ENCODE measurements at places on chromosomes 5 and 9.

DNA sequence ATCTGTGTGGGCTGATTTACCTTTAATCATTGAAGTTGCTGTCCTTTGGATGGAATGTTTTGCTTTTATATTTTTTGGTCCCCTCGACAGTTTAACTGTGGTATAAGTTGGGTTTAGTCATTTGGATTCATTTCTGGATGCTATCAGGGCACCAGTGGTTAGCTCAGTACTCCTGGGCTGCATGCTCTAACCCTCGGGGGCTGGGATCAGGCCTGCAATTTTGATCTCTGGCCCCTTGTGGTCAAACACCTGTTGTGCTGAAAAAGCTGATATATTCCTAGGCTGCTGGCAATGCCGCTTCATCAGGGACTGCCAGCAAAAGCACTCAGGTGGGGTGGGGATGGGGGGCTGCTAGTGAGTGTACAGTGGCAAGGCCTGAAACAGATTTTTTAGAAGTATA lies 440.4 kb upstream of the RIOK2 start:
- no peak for DNase-seq

DNA sequence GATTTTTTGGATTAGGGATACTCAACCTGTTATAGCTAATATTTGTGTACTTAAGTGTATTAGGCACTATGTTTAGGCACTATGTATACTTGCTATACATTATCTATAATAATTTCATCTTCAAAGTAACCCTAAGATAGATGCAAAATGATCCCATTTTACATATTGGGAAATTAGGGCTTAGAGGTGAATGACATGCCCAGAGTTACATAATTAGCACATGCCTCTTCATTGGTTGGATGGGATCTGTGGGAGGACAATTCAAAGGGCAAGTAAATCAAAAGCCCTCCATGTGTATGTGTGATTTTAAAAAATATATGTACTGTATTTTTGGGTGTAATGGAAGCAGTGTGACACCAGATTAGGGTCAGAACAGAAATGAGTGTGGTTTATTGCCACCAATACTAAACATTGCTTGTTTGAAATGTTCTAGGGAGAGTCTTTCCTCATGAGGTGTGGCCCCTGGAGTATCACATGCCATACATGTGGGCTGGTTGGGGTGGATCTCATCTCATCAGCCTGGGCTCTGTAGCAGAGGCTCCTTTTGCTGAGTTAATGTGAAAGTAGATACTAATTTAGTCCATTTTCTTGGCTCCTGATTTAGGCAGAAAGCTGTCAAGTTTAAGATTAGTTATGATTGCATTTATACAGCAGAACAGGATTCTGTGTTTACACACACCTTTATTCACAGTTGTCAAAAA lies 5.5 kb downstream of the C9orf85 start:
- DNase-seq = no peak

DNA sequence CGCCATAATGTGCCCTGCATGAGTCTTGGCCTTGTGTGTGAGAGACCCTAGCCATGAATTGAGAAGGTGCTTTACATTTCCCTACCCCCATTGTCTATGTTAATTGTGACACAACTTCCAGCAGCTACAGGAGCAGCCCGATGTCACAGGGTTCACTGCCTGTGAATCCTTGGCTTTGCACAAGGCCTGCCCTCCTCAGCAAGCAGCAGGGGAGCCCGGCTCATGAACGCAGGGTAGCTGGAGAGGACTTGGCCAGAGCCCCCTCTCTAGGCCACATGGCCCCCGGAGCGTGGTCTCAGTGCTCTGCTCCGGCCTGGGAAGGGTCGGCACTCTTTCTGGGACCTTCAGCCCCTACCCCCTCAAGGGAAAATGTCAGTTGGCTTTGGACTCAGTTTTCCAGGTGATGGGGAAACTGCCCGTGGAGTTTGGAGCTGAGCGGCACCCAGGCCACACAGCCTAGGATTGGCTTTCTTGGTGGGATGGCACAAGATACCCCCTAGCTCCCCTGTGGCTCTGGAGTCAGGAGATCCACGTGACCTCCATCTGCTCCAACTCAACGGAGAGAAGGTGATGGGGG lies 160.8 kb downstream of the DAB2IP start:
- no peak for DNase-seq

GRCh38 chr5:157506981-157507780 lies 47.2 kb downstream of the NIPAL4 start:
- no peak for DNase-seq

DNA sequence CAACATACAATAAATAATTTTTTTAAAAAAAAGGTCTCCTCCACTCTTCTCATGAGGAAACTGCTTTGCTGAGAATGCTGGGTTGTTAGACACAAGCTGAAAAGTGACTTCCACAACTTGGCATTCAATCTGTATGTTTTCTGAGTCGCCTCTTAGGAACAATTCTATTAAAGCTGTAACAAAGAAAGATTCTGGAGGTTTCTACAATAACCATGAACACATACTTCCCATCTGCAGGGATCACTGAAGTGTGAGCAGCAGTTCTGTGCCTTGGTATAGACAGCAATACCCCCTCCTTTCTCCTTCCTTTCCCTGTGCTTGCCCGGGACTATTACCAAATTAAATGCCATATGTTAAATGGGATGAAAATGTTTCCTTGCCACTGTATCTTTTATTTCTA lies 1.5 kb downstream of the DIRAS2 start:
- no peak for DNase-seq

GRCh38 chr9:98375138-98375726 lies 119.8 kb upstream of the TBC1D2 start:
- no peak for DNase-seq

GRCh38 chr5:2864515-2865105 lies 113.1 kb upstream of the IRX2 start:
- no peak for DNase-seq

- no peak for DNase-seq
Measured at GRCh38 chr9:135069558-135070197, 17.8 kb upstream of the OLFM1 start.

GRCh38 chr5:118597543-118597942 lies 390.8 kb downstream of the DTWD2 start:
- DNase-seq = no peak

DNA sequence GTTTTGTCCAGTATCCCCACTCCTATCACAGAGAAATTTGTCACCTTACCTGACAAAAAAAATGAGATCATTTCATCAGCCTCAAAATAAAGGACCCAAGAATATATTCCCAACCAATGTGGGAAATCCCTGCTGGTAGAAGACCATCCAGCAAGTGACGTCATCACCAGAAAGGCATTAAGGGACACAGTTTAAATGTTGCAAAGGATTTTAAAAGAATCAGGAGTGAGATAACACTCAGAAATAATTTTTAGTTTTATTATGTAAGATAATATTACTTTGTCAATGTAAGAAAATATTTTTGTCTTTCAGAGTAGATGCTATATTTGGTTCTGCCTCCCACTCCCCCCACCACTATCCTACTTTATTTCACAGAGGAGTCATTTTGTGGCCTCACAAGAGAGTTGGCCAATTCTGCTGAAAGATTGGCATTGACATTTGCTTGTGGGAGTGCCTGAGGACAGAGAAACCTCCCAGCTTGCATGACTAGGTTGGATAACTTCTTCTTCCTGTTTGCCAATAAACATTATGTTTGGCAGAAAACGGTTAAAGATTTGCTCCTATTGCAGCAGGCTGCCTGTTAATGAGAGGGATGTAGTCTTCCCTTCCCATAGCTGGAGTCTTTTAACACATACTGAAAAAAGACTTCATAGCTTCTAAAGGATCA lies 288.6 kb upstream of the DAB2 start:
- DNase-seq = no peak

Measured in NCI-H2029 treated with DMSO at 0.1 percent for 48 hours (cell line).